Activated CD8-positive, alpha-beta T cell treated with anti-CD3 and anti-CD28 coated beads for 36 hours (primary cell): ENCODE measurements at places on chromosomes 1 and 21. TPM values are rescaled to one million over a fixed set of nuclear protein-coding genes. Genes with fewer than 3 reads are reported as not detected.

DNA sequence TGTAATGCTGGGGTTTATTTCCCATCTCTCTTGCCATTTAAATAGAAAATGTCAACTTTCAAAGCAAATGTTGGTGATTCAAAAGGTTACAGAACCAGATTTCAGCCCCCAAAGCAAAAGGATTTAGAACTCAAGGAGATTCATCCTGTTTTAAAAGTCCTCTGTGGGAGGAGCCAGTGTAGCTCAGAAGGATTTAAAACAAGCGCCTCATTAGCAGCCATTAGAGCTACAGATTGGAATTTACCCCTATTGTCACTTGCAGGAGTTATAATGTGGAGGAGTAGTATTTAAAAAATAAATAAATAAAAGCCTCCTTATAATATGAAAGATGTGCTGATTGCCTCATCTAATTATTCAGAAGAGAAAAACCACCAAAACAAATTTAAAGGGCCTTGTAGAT, 107.8 kb downstream of the LAMC2 start:
- H3K4me3 ChIP-seq: no peak overlapping the region
- no peaks in the 10 kb centered on the region for H3K4me1 ChIP-seq
- no peaks in the 10 kb centered on the region for H3K36me3 ChIP-seq

GRCh38 chr1:47663286-47663685, 225.4 kb downstream of the FOXD2 start:
- no peak for DNase-seq
- peaks cover 2% of the 10 kb centered on the region for H3K27me3 ChIP-seq
- no peak overlapping the region for H3K4me3 ChIP-seq
- no peaks in the 10 kb centered on the region for H3K36me3 ChIP-seq

DNA sequence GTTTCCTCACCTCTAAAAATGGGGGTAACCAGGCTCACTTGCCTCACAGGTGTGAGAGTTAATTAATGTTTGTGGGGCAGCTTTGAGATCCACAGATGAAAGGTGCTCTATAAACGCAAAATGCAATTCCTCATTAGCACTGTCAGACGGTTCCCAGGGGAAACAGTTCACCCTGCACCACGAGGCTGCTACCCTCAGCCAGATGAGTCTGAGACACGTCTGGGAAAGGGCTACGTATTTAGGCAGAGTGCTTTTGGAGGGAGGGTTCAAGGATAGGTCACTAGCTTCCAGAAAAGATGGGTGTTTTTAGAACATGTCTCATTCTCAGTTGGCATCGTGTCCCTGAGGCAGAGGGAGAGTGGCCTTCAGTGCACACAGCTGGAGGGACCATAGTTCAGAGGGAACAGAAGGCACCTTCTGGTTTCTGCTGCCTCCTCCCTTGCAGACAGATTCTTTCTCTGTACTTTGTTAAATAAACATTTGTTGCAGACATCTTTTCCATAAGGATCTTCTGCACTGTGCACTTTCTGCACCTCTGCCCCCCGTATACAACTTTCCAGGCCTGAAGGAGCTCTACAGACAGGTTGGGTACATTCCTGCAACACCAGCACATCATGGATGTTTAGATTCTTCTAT, 139.9 kb downstream of the CLIC6 start:
- peak overlapping the region; percentile 88 for H3K27ac ChIP-seq
- H3K4me1 ChIP-seq: peaks cover 83% of the 10 kb centered on the region
- no peaks in the 10 kb centered on the region for H3K27me3 ChIP-seq
- H3K4me3 ChIP-seq: peak overlapping the region; percentile 22
- H3K36me3 ChIP-seq: peaks cover 39% of the 10 kb centered on the region

- H3K27me3 ChIP-seq: no peaks in the 10 kb centered on the region
- H3K27ac ChIP-seq: no peak overlapping the region
- DNase-seq: no peak
- H3K36me3 ChIP-seq: no peaks in the 10 kb centered on the region
Observed at GRCh38 chr1:76083189-76083588, 8.6 kb downstream of the ST6GALNAC3 start.

- peak overlapping the region; percentile 18 for H3K4me3 ChIP-seq
- peak overlapping the region; percentile 60 for H3K27ac ChIP-seq
- DNase-seq: peak; percentile 79
- no peaks in the 10 kb centered on the region for H3K27me3 ChIP-seq
Observed at GRCh38 chr1:2152954-2153353, 41.6 kb downstream of the FAAP20 start.

DNA sequence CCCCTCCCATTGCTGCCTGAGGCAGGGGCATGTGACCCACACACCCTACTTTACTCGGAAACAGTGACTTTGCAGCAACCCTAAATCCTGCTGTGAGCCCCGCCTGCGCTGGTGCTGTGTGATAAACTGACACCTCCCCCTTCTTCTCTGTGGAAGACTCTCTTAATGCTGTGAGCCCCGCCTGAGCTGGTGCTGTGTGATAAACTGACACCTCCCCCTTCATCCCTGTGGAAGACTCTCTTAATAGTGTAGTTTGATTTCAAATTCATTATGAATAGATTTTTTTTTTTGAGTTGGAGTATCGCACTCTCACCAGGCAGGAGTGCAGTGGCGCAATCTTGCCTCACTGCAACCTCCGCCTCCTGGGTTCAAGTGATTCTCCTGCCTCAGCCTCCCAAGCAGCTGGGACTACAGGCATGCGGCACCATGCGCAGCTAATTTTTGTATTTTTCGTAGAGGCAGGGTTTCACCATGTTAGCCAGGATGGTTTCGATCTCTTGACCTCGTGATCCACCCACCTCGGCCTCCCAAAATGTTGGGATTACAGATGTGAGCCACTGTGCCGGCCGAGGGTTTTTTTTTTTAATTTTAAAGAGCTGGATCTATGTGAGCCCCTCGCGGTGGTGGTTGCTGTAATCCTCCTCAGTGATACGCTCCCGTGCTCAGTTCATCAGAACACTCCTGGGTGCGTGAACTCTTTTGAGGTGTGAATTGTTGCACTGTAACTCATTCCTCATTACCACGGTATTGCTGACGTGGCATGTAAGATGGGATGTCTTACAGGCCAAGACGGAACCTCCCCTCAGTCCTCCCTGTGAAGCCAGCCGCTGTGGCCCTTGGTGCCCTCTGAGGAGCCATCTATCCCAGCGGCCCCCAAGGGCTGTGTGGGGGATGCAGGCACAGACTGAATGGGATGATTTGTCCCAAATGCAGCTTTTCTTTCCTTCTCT, 60.3 kb downstream of the GALNT2 start:
- no peak overlapping the region for H3K4me3 ChIP-seq
- H3K36me3 ChIP-seq: peaks cover 4% of the 10 kb centered on the region
- no peaks in the 10 kb centered on the region for H3K27me3 ChIP-seq
- peak; percentile 84 for DNase-seq
- H3K27ac ChIP-seq: peak overlapping the region; percentile 27

GRCh38 chr1:159854116-159854692, 8.3 kb downstream of the VSIG8 start:
- no peaks in the 10 kb centered on the region for H3K36me3 ChIP-seq
- H3K4me3 ChIP-seq: peak overlapping the region; percentile 77
- peak; percentile 38 for DNase-seq
- peak overlapping the region; percentile 58 for H3K27ac ChIP-seq
- no peaks in the 10 kb centered on the region for H3K27me3 ChIP-seq

GRCh38 chr1:87977145-87977544, 648.5 kb downstream of the LMO4 start:
- no peaks in the 10 kb centered on the region for H3K36me3 ChIP-seq
- no peak overlapping the region for H3K4me3 ChIP-seq
- no peak overlapping the region for H3K27ac ChIP-seq
- H3K27me3 ChIP-seq: peaks cover 4% of the 10 kb centered on the region

DNA sequence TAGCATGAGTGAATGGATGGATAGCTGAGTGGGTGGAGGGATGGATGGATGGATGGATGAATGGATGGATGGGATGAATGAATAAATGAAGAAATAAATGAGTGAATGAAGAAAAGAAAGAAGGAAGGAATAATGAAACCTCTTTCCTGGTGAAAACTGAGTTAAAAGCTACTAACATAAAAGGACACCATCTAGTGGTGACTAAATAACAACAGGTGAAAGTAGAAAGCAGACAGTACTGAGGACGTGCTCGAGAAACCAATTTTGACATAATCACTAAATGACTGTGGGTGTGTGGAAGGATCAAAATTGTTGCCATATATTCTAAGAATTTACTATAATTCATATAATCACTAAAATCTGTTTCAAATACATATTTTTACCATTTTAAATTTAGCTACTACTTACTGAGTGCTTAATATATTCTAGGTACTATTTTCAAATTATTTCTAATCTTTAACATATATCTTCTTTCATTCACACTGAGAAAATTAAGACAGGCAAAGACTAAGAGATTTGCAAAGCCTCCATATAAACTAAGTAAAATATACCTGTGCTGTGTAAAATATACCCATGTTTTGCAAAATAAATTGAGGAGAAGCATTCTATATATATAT, 522.9 kb downstream of the LRRIQ3 start:
- no peak for DNase-seq
- H3K4me1 ChIP-seq: no peaks in the 10 kb centered on the region
- H3K27me3 ChIP-seq: no peaks in the 10 kb centered on the region
- H3K36me3 ChIP-seq: no peaks in the 10 kb centered on the region
- H3K27ac ChIP-seq: no peak overlapping the region

DNA sequence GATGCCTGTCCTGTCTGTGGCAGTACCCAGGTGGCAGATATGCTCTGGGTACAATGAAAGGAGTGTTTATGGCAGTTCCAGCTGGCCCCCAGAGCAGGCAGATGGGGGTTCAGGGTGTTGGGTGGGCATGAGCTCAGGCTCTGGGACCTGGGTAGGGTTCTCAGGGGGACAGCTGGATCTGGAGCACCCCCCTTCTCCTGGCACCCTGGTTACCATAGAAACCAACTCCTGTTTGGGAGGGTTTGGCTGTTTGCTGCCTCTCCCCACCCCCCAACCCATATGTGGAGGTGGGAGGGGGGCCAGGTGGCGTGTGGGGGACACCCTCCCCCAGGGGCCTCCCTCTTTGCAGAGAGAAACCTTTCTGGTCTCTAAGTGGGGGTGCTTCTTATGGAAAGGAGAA, 7.1 kb downstream of the FOXO6 start:
- H3K36me3 ChIP-seq: no peaks in the 10 kb centered on the region
- no peak for DNase-seq
- H3K27me3 ChIP-seq: peaks cover 39% of the 10 kb centered on the region
- peaks cover 12% of the 10 kb centered on the region for H3K4me1 ChIP-seq

DNA sequence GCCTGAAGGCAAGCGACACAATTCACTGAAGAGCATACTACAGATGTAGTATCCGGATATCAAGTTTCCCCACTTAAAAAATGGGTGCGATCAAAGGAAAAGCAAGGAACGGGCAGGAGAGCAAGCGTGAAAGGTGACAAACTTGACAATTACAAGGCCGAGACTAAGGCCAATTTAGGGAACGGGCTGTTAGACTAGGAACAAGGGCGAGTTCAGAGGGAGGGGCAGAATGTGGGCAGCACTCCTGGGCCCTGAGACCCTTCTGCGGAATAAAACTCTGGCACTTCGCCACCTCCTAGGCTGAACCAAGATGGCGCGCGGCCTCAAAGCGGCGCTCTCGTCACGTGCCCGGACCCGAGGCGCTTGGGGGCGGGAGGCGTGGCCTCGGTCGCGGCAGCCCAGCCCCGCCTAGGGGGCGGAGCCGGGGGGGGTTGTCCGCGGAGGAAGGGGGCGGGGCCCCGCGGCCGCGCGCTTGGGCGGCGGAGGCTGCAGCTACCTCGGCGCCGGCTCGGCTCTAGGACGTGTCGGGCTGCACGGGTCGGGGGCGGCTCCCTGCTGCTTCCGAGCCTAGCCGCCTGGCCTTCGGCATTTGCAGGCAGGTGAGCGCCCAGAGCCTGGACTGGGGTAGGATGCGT, at the start of gene PPFIA4:
PPFIA4 (plus strand) TSS at position 461 of the 635 bp plus-strand sequence. CDS start 12,518 bp downstream, outside the sequence.
- peak; percentile 92 for DNase-seq
- peak within 1 kb of the TSS; percentile 89 for H3K4me3 ChIP-seq
- peaks cover 17% of the 10 kb centered on the region for H3K4me1 ChIP-seq
- peak within 1 kb of the TSS; percentile 82 for H3K27ac ChIP-seq

GRCh38 chr21:34609933-34610549, 4.9 kb downstream of the RCAN1 start:
- no peak overlapping the region for H3K27ac ChIP-seq
- no peak for DNase-seq
- H3K36me3 ChIP-seq: no peaks in the 10 kb centered on the region

GRCh38 chr1:214588963-214589597, 13.9 kb upstream of the CENPF start:
- H3K4me1 ChIP-seq: no peaks in the 10 kb centered on the region
- no peak for DNase-seq
- peaks cover 3% of the 10 kb centered on the region for H3K27me3 ChIP-seq
- H3K27ac ChIP-seq: no peak overlapping the region

GRCh38 chr1:38613996-38614395, 245.6 kb downstream of the RRAGC start:
- H3K27ac ChIP-seq: no peak overlapping the region
- H3K4me3 ChIP-seq: no peak overlapping the region
- H3K36me3 ChIP-seq: no peaks in the 10 kb centered on the region
- no peaks in the 10 kb centered on the region for H3K4me1 ChIP-seq

DNA sequence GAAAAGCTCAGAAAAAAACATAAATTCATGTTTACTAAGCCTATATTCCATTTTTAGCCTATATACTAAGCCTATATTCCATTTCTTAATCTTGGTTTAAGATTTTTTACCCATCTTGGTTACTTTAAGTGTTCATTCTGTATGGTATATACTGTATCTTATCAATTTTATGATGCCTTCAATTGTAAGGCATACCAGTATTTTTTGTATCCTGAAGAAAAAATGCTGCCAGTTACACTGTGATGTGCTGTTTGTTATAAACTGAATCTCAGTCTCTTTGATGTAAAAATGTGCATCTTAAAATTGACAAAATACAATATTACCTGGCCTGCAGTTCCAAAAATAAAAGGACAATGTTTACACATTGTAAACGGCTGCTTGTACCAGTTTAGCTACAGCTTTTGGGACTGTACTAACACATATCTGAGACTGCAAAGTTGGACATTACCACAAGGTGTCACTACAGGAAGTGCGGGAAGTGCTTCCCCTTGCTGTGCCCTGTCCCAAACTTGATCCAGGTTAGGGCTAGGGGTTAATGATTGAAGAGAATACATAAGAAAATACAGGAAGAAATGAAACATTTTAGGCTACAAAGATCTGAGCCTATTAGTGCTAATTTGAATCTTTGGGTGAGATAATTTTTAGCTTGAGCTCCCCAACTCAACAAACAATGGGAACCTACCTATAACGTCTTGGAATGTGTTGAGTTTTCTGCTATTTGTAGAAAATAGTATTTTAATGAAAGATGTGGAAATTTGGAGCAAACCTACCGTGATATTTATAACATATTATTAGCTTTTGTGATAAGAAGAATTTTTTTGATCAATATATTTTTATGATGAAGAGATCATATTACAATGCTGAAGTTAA, 108.9 kb downstream of the LBR start:
- no peaks in the 10 kb centered on the region for H3K36me3 ChIP-seq
- H3K27ac ChIP-seq: no peak overlapping the region
- DNase-seq: peak; percentile 26
- no peaks in the 10 kb centered on the region for H3K4me1 ChIP-seq
- peaks cover 1% of the 10 kb centered on the region for H3K27me3 ChIP-seq
- H3K4me3 ChIP-seq: no peak overlapping the region

YBX1 gene
- 1,417 TPM for total RNA-seq

SLC2A5 gene
- not detected for total RNA-seq

FCGR1A gene
- total RNA-seq: not detected

RPAP2 gene
- 31.5 TPM for total RNA-seq

AVPR1B gene
- not detected for total RNA-seq

SH2D1B gene
- total RNA-seq: not detected

PAQR6 gene
- 4.7 TPM for total RNA-seq

TCHH gene
- total RNA-seq: not detected

ZFYVE9 gene
- 5.6 TPM for total RNA-seq

CNR2 gene
- total RNA-seq: 0.25 TPM

SLAMF9 gene
- total RNA-seq: not detected

KCNN3 gene
- not detected for total RNA-seq

MROH7 gene
- total RNA-seq: not detected

GJA8 gene
- not detected for total RNA-seq

LRRC52 gene
- total RNA-seq: not detected

PFKL gene
- total RNA-seq: 188 TPM
